ENCODE measurements at places on chromosomes 12 and 14.

- no peak for DNase-seq
These were observed 94.1 kb downstream of the FBXL14 start for GRCh38 chr12:1500095-1500801.

DNA sequence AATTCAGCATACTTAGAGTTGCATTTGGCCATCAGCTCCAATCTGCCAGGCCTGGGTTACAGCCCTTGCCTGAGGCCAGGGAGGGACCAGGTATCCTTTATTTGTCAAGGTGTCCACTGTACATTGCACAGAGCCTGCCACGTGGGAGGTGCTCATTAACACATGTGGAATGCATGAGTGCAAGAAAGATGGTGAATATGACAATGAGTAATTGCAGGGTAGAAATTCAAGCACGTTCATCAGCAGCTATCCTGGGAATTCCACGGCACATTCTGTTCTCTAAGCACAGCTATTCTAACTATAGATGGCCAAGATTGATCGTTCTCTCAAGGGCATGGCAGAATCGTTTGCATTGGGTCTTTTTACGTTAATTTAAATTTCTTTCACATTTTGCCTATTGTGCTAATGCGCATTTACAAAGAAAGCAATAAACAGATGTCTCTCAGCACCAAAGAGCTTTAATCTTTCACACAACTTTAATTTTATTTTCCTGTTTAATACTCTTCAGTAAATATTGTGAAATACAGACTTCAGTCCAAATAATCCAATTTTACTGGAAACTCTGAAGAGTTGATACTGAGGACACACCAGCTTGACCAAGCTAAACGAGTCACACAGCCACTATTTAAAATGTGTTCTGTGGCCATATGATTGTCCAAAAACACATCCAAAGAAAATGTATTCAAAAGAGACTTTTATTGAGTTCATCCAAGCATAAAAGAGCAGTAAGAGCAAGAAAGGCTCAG, 1025.7 kb upstream of the TMEM132C start:
- no peak for DNase-seq

GRCh38 chr14:21267431-21267845, 1.8 kb downstream of the HNRNPC start:
- peak; percentile 67 for DNase-seq

DNA sequence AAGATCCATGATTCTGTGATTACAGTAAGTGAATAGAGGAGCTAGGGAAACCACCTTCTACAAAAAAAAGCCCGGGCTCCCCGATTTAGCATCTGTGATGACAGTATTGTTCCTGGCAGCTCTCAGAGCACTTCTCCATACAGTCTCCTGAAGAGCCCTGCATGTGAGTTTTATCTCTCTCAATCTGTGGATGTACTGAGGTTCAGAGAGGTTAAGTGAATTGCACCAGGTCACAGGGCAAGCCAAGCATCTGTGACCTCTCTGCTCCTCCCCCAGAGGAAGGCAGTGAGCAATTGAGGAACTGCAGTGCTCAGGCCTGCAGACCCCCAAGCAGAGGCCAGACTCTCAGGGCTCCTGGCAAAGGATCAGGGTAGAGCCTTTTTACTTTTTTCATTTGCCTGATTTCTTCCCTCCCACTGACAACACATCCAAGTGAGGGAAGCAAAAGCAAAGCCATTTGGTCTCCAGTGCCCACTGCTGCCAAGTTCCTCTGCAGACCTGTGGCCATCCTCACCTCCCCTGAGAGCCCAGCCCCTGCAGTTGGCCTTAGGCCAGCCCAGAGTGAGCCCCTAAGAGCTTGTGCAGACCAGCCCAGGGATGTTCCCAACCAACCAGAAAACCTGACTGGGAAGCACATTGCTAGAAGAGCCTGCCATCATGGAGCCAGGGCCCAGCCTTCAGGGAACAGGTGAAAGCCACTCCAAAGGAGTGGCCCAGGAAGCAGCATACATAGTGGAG, 47.6 kb upstream of the PNMA1 start:
- peak; percentile 54 for DNase-seq

- peak; percentile 46 for DNase-seq
These were observed 457.1 kb downstream of the DAD1 start for GRCh38 chr14:22131749-22132476.

DNA sequence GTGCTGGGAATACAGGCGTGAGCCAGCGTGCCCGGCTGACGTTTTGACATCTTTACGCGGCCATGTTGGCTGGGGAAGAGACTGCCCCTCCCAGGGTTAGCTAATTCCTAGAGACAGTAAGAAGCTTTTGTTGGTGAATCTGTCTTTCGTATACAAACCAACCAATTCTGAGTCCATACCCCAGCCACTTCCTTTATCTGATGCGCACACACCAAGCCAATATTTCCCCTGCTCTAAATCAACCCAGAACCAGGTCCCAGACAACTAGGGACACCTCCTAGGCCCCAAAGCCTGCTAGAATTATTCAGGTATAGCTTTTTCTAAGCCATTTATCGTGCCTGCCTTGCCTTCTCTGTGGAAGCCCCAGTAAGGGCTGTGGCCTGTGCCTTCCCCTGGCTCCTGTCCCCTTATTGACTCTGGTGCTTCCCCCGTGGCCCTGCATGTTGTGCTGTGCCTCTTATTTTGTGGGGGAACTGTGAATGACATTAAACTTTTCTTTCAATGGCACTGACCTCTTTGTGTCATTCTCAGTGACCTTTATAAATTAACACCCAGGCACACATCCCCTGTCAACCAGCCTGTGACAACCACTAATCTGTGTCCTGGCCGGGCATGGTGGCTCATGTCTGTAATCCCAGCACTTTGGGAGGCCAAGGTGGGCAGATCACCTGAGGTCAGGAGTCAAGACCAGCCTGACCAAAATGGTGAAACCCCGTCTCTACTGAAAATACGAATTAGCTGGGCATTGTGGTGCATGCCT, 10.7 kb upstream of the EVL start:
- DNase-seq: no peak

DNA sequence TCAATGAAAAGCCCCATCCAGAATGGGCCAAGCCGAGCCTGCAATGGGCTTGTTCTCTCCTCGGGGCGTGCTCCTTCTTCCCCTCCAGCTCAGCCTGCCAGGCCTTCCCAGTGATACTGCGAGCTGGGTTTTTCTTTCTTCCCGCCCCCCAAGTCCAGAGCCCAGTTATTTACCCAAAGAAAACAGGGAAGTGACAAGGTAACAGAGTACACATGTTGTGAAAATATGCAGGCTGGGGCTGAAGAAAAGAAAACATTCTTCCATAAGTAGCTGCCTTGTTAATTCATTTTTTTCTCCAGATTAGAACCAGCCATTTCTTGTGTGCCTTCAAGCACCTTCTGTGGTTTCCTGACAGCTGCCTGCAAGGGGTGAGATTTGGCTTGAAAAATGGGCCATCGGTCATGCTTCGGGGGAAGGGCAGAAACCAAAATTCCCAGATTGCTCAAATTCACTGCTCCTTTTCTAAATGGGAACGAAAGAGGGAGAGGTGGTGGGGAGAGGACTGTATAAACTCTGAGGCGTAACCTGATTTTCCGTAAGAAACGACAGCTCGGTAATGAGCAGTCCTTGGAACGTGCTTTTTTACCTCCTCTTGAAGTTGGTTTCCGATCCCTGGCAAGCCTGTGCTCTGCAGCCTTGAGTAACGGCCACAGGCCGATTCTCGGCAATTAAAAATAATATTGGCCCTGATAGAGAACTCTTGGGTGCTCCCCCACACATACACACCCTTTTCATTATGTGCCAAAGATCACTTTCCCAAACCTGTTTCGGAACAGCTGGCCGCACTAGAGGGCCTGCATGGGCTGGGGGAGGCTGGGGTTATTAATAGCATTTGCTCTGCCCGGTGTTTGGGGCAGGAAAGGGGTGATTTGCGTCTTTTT, 229.4 kb downstream of the ZFP36L1 start:
- DNase-seq: no peak

- DNase-seq: no peak
These were observed 27.4 kb upstream of the CFL2 start for GRCh38 chr14:34741840-34742239.

DNA sequence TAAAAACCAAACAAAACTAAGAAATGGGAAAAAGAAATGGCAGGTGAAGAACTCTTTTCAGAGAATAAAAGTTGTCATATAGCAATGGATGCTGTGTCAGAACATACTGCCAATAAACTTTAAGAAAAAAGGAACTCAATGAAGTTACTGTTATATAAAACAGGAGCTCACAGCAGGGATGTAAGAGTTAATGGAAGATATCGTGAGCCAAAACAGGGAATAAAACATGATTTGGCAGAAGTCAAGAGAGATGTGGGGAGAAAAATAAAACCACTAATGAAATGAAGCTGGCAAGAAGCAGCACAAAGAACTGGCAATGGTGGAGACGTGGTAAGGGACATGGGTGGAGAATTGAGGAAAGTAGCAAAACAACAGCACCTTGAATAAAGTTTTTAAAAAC, 61.0 kb downstream of the TAOK3 start:
- no peak for DNase-seq

GRCh38 chr14:93548102-93548843, 117.5 kb downstream of the UNC79 start:
- DNase-seq: peak; percentile 68

- DNase-seq: no peak
These were observed 9.6 kb downstream of the RIOX1 start for GRCh38 chr14:73500360-73500759.

GRCh38 chr12:27608890-27609289, 84.9 kb downstream of the PPFIBP1 start:
- no peak for DNase-seq

DNA sequence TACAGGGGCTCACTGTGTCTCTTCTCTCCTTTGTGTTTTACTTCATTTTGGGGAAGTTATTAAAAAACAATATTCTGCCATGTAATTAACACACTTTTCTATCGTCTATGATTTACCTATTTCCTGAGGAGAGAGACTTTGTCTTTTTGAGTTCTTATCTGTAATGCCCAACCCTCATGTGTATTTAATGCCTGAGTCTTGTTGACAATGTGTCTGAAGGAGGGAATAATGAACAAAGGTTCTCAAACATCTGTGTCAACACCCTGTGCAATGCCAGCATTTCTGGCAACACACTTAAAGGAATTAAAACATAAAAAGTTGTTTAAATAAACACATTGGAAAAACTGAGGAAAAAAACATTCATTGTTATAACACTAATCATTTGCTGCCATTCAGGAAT, 147.1 kb downstream of the SLC15A5 start:
- DNase-seq: no peak

- no peak for DNase-seq
These were observed 412 bp downstream of the FGFR1OP2 start for GRCh38 chr12:26938701-26939062.

- DNase-seq: no peak
These were observed 19.5 kb upstream of the PPFIBP1 start for GRCh38 chr12:27504507-27504906.

DNA sequence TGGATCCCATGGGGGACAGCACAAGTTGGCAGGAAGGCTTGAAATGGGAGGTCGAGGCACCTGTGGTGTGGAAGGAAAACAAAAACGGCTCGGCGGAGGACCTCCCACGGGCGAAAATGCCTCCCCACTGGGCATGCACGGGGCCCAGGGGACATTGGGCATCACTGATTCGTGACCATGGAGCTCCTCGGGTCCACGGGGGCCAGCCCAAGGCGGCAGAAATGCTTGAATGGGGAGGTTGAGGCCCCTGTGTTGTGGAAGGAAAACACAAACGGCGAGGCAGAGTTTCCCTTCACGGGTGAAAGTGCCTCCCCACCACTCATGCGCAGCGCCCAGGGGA, 376.0 kb downstream of the ALG10 start:
- DNase-seq: no peak

DNA sequence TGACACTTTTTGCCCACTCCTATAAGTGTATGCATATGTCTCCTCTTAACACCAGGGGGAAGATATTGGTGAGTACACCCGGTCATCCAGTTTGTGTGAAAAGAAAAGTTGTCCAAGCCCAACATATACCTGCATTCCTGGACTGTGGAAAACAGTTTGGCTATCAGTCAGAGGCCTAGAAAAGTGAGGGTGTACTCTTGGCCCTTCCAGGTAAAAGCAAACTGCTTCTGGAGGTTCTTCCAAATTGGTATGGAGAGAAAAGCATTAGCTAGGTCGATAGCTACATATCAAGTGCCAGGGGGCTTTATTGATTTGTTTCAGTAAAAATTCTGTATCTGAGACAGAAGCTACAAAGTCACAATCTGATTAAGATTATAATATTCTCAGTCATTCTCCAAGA, 144.0 kb downstream of the SPTSSA start:
- DNase-seq: no peak

GRCh38 chr14:29320286-29320685, 553.7 kb downstream of the FOXG1 start:
- DNase-seq: no peak

GRCh38 chr14:53460544-53460943, 307.4 kb upstream of the DDHD1 start:
- no peak for DNase-seq

DNA sequence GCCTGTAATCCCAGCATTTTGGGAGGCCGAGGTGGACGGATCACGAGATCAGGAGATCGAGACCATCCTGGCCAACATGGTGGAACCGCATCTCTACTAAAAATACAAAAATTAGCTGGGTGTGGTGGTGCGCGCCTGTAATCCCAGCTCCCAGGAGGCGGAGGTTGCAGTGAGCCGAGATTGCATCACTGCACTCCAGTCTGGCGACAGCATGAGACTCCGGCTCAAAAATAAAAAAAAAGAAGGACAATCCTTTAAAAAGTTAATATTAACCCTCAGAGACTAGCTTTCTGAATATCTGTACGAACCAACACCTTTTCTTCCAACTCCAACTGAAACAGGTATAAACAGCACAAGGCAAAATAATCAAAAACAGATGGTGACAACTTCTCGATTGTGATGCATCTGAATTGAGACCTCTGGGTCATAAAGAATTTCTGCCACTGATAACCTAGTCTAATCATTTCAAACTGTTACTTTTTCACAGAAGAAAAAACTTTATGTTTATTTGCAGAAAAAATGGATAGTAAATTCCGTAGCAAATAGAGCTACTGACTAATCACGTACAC, 27.8 kb downstream of the CLIP1 start:
- no peak for DNase-seq

DNA sequence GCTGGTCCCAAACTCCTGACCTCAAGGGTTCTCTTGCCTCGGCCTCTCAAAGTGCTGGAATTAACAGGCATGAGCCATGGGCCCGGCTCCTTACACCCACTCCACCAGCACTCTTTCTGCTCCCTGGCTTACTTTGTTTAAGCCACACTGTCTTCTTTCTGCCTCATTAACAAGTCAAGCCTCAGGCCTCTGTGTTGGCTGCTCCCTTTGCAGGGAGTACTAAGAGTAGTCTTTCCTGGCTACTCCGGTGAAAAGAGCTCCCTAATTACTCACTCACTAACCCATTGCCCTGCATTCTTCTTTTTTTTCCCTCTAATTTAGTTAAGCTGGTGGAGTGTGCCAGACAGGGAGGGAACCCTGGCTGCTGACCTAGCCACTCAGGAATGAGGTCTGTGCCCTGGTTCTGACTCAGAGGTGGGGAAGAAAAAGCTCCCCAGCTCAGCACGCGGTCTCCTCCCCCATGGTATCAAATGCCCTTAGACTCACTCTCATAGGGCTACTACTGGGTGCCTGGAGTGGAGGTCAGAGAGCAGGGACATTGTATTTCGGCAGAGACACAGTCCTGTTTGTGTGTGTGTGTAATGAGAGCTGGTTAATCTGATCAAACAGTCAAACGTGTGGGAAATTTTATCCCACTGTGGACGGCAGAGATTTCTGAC, 19.8 kb downstream of the GALNT6 start:
- no peak for DNase-seq

- peak; percentile 66 for DNase-seq
These were observed at the start of gene TNFRSF1A for GRCh38 chr12:6341417-6342139. Gene TNFRSF1A (minus strand): TSS chr12:6342076. CDS start chr12:6341814, 262 bp downstream.
